ENCODE measurements at places on chromosomes 12 and 14. TPM values are rescaled to one million over a fixed set of nuclear protein-coding genes. Genes with fewer than 3 reads are reported as not detected.

The MMP17 gene
- 0.81 TPM for polyA plus RNA-seq

The IKBIP gene
- polyA plus RNA-seq: 31.5 TPM

The TSPAN9 gene
- 78.2 TPM for polyA plus RNA-seq

The LRFN5 gene
- 10.9 TPM for polyA plus RNA-seq

The ZFHX2 gene
- polyA plus RNA-seq: 10.1 TPM

The TMEM52B gene
- polyA plus RNA-seq: 151 TPM

The ADCY4 gene
- 25.1 TPM for polyA plus RNA-seq

The RIN3 gene
- polyA plus RNA-seq: 6.3 TPM

The PTGR2 gene
- 31.6 TPM for polyA plus RNA-seq

The NUDT14 gene
- 39.6 TPM for polyA plus RNA-seq

The REP15 gene
- polyA plus RNA-seq: 2.5 TPM

The LRRC9 gene
- polyA plus RNA-seq: 2.9 TPM

The HOXC5 gene
- 2.3 TPM for polyA plus RNA-seq

The ACOT6 gene
- polyA plus RNA-seq: 0.39 TPM

The NEUROD4 gene
- polyA plus RNA-seq: not detected

The POTEM gene
- not detected for polyA plus RNA-seq

The TAS2R19 gene
- 1.1 TPM for polyA plus RNA-seq

The FAM216A gene
- polyA plus RNA-seq: 16.3 TPM
